Left renal cortex interstitium (tissue), 4 donors: ENCODE measurements at places on chromosomes 6 and 20.

DNA sequence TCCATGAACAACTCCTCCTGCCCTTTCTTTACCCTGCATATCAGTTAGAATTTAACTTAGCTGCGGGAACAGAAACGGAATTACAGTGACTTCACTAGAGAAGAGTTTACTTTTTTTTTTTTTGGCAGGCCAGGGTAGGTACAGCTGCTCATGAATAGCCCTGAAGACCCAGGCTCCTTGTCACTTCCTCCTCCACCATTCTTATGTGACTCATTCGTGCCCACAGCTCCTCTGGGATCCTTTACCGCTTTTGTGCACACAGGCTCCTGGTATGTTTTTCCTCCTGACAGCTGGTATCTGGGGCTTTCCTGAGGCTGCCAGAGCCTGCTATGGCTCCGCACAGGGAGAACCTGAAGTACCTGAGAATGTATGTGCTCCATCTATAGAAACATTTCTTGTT is 3.9 kb upstream of the KCNS1 start:
- DNase-seq: no peak

DNA sequence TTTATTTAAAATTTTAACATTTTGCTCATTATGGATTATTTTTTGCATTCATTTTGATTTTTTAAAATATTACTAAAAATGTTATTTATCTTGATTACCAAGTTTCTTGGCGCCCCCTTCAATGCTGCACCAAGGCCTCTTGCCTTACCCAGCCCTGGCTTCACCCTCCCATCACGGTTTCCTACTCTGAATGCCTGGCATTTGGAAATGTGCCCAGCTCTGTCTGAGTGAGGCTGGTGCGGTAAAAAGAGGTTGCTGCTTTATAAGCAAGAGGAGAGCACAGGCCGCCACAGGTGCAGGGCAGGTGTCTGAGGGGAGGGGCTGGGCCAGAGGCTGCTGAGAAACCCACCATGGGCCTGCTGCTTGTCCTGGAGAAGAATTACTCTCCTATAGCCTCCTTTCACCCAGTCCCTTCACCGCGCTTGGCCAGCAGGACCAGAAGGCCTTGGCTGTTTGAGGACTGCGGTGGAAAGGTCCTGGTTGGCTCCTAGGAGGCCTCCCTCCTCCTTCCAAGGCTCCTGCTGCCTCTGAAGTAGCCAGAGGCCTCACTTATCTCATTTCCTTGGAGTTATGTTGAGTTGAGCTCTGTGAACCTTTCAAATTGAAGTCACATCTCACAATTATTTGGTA is 62.6 kb downstream of the BANF2 start:
- DNase-seq: no peak

GRCh38 chr20:4866429-4866828 is 134.9 kb downstream of the SLC23A2 start:
- no peak for DNase-seq

- DNase-seq: no peak
Observed at GRCh38 chr6:165679326-165679725, 16.3 kb upstream of the PDE10A start.

GRCh38 chr20:53967527-53967926 is 102.9 kb downstream of the BCAS1 start:
- DNase-seq: no peak

- peak; percentile 39 for DNase-seq
Observed at GRCh38 chr6:13924146-13924948, 405 bp upstream of the RNF182 start.

GRCh38 chr6:134665029-134665723 is 284.7 kb downstream of the ALDH8A1 start:
- DNase-seq: no peak

DNA sequence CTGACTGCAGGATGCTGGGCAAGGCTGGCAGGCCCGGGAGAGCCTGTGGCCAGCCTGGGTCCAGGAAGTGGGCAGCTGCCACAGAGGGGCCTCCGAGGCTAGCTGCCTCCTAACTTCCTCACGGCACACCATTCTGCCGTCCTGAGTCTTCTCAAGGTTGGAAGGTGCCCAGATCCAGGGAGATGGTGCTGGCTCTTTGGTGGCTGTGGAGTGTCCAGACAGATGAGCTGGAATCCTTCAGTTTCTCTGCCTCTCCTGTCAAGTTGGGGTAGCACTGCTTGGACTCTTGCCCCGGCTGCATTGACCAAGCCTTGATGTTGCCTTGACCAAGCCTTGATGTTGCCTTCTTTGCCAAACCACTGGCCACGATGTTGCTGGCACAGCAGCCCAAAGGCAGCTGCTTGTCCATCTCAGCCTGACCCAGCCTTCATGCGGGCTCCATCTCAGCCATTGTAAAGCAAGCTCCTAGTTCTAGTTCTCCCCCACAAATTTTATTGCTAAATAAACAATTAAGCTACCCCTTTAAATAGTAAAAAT is 75.1 kb upstream of the AFDN start:
- no peak for DNase-seq

GRCh38 chr6:27873021-27873940 is 38.9 kb downstream of the OR2B2 start:
- peak; percentile 87 for DNase-seq

DNA sequence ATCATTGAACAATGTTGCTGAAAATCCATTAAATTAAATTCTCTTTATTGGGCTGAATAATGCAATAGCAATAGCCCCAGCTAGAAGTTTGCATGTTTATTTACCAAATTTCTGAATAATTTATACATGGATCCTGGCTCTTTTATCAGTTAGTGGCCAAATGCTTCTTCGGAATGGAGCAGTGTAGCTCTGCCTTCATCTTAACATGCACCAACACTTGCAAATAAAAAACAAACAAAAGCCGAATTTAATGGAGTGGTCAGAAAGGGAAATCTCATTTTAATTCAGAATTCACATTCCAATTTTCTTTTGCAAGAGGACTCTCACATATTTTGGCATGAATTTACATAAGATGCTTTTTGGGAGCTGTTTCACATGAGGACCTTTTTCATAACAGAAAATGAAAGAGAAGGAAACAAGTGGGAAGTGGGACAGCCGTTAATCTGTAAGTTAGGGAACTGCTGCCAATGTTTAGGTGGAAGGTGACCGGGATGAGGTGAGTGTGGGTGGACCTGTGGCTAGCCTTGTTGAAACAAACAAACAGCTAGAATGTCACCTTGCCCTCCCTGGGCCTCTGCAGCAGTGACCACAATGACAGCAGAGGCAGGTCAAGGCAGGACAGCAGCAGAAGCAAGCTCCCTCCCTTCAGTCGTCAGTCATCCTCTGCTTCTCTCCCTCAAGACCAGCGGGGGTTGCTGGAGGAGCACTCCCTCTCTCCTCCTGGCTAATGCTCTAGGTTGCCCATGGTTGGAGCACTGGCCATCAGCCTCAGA is 73.2 kb downstream of the INSM1 start:
- no peak for DNase-seq

DNA sequence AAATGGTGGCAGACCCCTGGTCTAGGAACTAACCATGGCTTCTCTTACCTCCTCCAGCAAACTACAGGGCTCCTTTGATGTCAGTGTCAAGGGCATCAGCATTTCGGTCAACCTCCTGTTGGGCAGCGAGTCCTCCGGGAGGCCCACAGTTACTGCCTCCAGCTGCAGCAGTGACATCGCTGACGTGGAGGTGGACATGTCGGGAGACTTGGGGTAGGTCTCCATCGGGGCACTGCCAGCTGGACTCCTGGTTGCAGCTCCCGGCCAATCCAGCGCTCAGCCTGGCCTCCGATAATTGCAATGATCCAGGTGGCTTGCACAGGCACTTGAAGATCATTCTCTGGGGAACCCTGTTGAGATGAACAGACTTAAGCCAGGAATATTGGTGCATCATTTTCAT is 7.9 kb downstream of the LBP start:
- no peak for DNase-seq
